ENCODE measurements at places on chromosomes 11 and 22. TPM values are rescaled to one million over a fixed set of nuclear protein-coding genes. Genes with fewer than 3 reads are reported as not detected.

The FIBIN gene
- 8.5 TPM for total RNA-seq

The BIRC3 gene
- total RNA-seq: 11.3 TPM

The VWCE gene
- 1.5 TPM for total RNA-seq

The SYT12 gene
- total RNA-seq: 1.1 TPM

The CST6 gene
- 1,171 TPM for total RNA-seq

The HBG1 gene
- not detected for total RNA-seq

The SCGB1C1 gene
- not detected for total RNA-seq

The MAJIN gene
- not detected for total RNA-seq

The CCDC157 gene
- total RNA-seq: 4.7 TPM

The FUT4 gene
- 3.0 TPM for total RNA-seq

The LINC01488 gene
- total RNA-seq: not detected

The MS4A6E gene
- not detected for total RNA-seq

The KRTAP5-5 gene
- 2.7 TPM for total RNA-seq

The TRIM5 gene
- 15.6 TPM for total RNA-seq

The CTSC gene
- total RNA-seq: 29.1 TPM

The CDKN1C gene
- total RNA-seq: 49.0 TPM

The CD6 gene
- 0.15 TPM for total RNA-seq

The BARX2 gene
- 18.0 TPM for total RNA-seq

The NRXN2 gene
- not detected for total RNA-seq

The BTBD18 gene
- total RNA-seq: not detected

The AGBL2 gene
- total RNA-seq: 0.89 TPM

The HPS5 gene
- total RNA-seq: 18.7 TPM

The SGSM1 gene
- 1.7 TPM for total RNA-seq

The GALNT18 gene
- 20.6 TPM for total RNA-seq

The MS4A4A gene
- total RNA-seq: 2.1 TPM

The P2RY2 gene
- total RNA-seq: 13.1 TPM

The OR6A2 gene
- not detected for total RNA-seq

The DAGLA gene
- 0.80 TPM for total RNA-seq

The PAMR1 gene
- 13.7 TPM for total RNA-seq

The MMP10 gene
- total RNA-seq: not detected

The SCGB1A1 gene
- not detected for total RNA-seq

The MAPK8IP1 gene
- total RNA-seq: 4.8 TPM

The MS4A6A gene
- total RNA-seq: 6.9 TPM

The ROM1 gene
- 4.9 TPM for total RNA-seq

All from suprapubic skin (tissue), 4 donors.